ENCODE measurements at places on chromosomes 11 and 22.
A peak's percentile ranks its signal among the peaks of the same experiment; 100 is the strongest.

GRCh38 chr22:18109410-18110193 is 1.0 kb upstream of the TUBA8 start:
- DNase-seq: no peak

DNA sequence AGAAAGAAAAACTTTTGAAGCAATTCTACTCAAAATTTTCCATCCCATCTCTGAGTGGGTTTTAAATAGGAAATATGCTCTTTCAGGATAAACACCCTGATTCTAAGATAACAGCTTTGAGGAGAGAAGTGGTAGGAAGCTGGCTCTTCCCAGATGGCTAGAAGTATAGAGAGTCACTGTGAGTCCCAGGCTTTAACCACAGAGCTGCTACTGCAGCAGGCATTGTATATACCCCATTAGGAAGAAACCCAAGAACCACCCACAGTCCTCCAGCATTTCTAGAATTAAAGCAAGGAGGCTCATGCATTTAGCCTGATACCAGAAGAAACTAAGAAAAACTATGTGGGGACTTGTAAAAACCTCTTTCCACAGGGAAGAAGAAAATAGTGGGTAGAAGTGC is 1405.6 kb upstream of the TENM4 start:
- DNase-seq: no peak

- peak; percentile 21 for DNase-seq
Observed at GRCh38 chr22:41681616-41682015, 7.1 kb downstream of the SNU13 start.

DNA sequence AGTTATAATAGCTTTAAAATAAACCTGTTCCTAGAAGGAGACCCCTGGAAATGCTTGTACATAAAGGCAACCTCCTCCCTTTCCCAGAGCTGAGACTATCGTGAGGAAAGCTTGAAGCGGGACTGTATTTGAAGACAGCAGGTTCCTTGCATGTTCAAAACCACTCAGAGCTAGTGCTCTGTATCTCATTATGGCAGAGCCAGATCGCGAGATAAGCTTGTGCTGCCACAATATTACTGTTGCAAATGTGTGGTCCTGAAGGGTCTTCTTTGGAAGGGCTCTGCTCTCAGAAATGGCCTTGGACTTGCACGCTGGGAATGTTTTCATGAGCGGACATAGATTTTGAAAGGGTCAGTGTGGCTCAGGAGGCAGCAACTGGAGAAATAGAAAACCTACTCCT is 168.2 kb downstream of the KIRREL3 start:
- no peak for DNase-seq

- DNase-seq: no peak
Observed at GRCh38 chr11:129855086-129855485, 39.4 kb downstream of the TMEM45B start.

GRCh38 chr11:121112498-121113455 is 11.7 kb downstream of the TECTA start:
- DNase-seq: peak; percentile 11

DNA sequence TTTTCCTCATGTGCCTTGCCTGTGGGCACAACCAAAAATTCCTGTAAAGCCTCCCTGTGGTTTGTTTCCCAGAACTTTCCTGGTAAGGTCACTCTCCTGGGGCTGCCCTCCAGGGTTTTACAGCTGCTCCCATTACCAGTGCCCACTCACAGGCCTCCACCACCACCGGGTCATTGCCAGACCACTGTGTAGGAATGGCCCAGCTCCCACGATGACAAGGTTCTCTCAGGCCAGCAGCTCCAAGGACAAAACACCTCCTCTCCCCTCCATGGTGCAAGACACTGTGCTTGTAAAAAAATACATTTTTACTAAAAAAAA is 96.1 kb upstream of the AKIP1 start:
- no peak for DNase-seq

- no peak for DNase-seq
Observed at GRCh38 chr11:11038352-11038751, 180.5 kb upstream of the ZBED5 start.

DNA sequence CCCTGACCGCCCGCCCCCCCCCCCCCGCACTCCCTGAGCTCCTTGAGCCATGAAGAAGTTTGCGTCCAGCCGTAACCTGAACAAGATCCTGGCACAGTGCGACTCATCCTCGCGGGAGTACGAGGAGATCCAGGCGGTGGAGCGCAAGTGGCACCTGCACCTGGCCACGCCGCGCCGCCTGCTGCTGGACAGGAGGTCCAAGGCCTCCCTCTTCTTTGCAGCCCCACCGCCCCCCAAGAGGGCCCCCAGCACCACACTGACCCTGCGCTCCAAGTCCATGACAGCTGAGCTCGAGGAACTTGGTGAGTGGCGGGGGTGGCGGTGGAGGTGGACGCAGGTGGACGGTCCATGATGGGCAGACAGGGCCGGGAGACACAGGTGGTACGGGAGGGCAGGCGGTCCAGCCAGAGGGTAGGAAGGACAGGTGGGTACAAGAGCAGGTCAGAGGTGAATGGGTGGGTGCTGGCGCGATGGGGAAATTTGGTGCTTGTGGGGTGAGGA is 32.1 kb upstream of the ACR start:
- DNase-seq: no peak

DNA sequence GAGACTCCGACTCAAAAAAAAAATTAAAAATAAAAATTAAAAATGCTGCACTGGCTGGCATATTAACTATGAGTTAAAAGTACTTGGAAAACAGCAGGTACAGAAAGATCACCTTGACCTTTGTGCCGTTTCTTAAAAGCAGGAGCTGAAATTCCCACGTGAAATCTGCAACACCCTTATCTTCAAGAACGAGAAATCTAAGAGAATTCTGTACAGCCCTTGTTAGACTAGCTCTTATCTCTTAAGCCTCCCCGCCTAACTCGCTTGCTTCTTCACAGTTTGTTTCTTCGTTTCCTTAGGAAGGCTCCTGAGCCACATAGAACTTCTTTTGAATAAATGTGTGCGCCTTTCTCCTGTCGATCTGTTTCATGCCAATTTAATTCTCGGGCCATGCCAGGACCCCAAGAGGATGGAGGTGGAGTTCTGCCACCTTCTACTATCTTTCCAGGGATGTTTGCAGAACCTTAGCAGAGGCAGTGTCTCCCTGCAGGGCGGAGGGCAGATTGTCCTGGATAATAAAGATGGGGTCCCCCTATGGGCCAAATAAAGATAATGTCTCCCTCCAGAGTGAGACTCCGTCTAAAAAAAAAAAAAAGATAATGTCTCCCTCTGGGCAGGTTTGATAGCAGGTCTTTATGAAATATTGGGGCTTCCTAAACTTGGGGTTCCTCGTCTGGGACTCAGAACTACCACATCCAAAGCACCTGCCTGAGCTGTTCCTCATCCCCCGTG is 27.4 kb upstream of the SYT8 start:
- no peak for DNase-seq

Data from CD4-positive, alpha-beta T cell treated with Interferon alpha-2 for 1 hour (primary cell).